ENCODE measurements at places on chromosomes 12 and 14.

- no peak for DNase-seq
Measured at GRCh38 chr12:6735448-6736191, 11.8 kb downstream of the COPS7A start.

- no peak for DNase-seq
Measured at GRCh38 chr14:69593018-69593677, 18.2 kb upstream of the SUSD6 start.

- DNase-seq, result no peak
Measured at GRCh38 chr12:15131431-15131830, 89.8 kb downstream of the RERG start.

GRCh38 chr12:49893753-49894750 is 9.6 kb downstream of the FAIM2 start:
- DNase-seq, result no peak

- DNase-seq, result no peak
Measured at GRCh38 chr12:110731479-110731878, 11.2 kb downstream of the PPP1CC start.

GRCh38 chr12:104460973-104461698 is 4.4 kb downstream of the CHST11 start:
- no peak for DNase-seq

GRCh38 chr12:114817571-114818425 is 133.8 kb upstream of the TBX3 start:
- no peak for DNase-seq
